ENCODE measurements at places on chromosomes 4 and X.

GRCh38 chr4:27921231-27921630 is 1060.6 kb downstream of the STIM2 start:
- no peak for DNase-seq

GRCh38 chr4:118850488-118851173 is 14.7 kb upstream of the SEC24D start:
- peak; percentile 67 for DNase-seq

DNA sequence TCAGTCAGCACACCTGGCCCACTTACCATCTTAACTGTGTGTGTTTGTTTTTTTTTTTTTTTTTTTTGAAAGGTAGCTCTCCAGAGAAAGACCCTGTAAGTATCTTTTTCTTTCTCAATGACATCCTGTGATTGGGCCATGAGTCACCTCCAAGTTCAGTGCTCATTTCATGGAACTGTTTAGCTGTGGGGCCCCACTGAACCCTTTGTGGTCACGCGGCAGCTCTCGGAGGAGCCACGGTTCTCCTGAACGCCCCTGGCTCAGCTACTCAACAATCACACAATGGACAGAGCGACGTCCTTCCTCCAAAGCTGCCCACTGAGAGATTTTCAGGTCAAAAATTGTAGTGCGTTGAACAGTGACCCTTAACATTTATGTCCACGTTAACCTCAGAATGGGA is 14.2 kb upstream of the IL3RA start:
- DNase-seq, result no peak

DNA sequence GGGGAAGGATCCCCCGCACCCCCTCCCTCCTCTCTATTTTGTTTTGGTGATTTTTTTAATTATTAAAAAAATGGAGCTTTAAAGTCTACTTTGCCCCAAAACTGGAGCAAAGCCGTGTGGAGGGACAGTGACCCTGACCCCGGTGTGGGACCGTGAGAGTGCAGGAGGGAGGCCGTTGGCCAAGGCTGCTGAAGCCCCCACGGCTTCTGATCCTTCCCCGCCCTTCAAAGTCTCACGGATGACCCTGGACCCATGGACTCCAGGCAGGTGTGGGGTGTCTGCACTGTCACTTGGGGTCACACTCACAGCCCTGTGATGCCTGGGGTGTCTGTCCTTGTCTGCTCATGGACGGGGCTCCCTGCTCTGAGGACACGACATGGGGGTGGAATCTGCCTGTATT is 133.3 kb downstream of the CPZ start:
- no peak for DNase-seq

- DNase-seq, result no peak
Observed at GRCh38 chr4:107153228-107153627, 117.1 kb upstream of the DKK2 start.

DNA sequence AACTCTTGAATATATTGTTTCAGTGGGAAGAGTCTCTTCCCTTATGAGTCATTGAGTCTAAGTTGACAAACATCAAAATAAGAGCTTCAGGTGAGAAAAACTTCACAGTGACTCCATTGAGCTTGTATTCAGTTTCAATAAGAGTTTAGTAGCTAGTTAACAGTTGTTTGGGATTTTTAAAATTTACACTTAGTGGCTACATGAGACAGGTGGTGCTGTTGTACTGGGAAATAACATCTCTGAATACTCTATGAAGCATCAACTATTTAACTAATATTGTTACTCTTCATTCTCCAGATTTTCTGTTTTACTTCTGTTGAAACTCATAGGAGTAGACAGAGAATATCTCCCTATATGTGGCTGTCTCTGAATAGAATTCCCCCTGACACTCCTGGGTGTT is 1609.1 kb downstream of the C4orf33 start:
- DNase-seq, result no peak

DNA sequence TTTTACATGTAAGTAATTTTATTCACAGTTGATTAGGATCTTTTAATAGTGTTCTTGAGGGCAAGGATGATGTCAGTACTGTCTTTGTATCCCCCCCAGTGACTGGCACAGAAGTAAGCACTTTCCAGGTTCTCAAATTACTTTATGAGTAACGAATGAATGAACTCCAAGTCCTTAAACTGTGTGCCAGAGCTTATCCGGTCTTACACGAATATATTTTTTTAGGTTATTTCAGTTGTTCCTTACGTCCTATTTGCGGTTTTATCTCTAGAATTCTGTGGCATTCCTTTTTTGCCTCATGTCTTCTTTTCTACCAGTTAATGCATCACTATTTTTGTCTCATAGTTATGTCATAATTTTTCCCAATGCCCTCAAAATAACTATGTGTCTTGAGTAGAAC is 106.9 kb upstream of the MID1IP1 start:
- DNase-seq, result no peak

DNA sequence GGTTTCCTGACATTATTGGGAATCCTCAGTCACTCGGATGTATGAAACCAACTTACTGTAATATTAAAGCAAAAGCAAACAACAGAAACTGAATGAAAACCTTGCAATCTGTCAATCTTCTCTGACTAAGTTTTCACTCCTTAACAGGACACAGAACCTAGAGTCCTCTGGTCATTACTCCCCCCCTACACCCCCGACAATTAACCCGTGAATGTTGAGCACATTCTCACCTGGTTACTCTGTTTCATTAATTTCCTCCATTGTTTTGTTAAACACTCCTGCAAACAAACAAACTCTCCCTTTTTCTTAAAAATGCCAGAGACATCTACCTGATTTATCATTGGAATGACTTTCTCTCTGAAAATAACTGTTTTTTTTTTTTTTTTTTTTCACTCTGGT is 469.0 kb upstream of the PRKX start:
- DNase-seq, result no peak

DNA sequence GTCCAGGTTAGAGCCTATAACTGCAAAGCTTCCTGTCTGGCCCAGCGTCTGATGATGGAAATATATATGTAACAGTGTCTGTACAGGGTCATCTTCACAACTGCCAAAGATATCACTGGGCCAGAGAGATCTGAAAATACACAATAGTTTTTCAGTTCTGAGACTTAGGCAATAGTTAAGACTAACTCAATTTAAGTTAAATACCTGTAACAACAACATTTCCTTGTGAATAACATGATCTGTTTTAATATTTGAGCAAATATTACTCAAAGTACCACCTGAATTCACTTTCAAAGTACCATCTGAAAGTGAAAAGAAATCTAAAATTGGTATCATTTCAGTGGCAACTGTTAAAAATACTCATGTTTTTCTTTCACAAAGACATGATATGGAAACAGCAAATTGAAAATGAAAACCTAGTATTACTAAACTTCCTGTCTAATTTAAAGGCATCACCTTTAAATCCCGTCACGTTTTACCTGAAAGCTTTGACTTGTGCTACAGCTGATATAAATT is 9.6 kb downstream of the ZAR1 start:
- DNase-seq, result no peak

- no peak for DNase-seq
Observed at GRCh38 chr4:16669036-16669435, 229.4 kb downstream of the LDB2 start.

- DNase-seq, result no peak
Observed at GRCh38 chr4:83440148-83440814, 15.3 kb downstream of the HELQ start.

- DNase-seq, result no peak
Observed at GRCh38 chr4:155708782-155709181, 42.1 kb downstream of the GUCY1A1 start.

DNA sequence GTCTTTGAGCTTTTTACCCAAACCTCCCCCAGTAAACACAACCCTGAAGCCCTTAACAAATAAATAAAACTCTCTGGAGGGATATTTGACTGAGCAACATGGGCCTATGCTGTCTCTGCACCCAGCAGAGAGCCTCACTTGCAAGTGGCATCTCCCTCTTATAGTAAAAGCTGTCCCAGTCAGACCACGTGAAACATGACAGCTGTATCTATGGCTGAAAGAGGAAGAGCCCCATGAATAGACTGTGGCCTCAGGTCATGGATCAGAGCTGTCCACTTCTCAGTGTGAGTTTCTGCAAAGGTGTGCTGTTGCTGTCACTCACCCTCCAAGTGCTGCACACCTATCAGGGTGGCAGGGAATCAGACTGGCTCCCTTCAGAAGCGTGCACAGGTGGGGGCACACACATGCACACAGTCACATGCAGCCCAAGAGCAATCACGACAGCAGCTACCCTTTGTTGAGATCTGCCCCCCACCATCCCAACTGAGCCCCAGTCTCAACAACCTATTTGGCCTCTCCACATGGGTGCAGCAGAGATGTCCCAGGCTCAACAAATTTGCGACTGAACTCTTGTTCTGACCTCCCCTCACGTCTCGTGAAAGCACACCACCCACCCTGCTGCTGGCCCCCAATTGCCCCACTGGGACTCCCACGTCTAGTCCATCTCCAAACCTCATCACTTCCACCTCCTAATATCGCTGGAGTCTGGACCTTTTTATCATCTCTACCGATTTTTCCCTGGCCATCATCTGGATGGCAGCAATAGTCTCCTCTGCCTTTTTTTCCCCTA is 45.6 kb downstream of the NAT8L start:
- DNase-seq, result no peak

DNA sequence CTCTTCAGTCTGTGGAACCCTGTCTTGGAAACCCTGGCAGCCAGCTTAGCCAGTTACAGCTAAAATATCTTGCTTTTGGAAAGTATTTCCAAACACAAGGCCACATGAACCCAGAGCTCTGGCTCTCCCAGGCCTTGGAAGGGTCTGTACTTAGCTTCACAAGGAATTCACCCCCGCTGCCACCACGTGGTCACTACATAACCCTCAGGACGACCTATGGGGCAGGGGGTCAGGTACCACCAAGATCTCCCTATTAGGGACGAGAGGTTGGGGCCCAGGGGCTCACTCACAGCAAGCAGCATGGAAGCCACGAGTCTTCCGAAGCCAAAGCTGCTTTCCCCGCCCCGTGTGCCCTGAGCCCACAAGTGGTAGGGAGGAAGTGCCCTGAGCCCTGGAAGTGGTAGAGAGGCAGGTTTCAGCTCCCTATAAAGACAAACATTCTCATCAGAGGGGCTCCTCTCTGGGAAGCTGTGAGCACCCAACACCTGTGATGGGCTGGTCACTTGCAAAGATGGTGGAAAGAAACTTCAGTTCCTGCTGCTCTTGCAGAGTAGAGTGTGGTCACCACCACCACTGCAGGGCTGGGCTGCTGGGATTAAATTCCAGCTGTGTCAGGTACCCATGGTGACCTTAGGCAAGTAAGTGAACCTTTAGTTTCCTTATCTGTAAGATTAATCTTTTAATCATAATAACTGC is 4.7 kb upstream of the JAKMIP1 start:
- no peak for DNase-seq

- DNase-seq, result no peak
Observed at GRCh38 chr4:10144966-10145365, 28.4 kb upstream of the WDR1 start.

GRCh38 chr4:68368691-68369131 is 18.8 kb upstream of the YTHDC1 start:
- no peak for DNase-seq

DNA sequence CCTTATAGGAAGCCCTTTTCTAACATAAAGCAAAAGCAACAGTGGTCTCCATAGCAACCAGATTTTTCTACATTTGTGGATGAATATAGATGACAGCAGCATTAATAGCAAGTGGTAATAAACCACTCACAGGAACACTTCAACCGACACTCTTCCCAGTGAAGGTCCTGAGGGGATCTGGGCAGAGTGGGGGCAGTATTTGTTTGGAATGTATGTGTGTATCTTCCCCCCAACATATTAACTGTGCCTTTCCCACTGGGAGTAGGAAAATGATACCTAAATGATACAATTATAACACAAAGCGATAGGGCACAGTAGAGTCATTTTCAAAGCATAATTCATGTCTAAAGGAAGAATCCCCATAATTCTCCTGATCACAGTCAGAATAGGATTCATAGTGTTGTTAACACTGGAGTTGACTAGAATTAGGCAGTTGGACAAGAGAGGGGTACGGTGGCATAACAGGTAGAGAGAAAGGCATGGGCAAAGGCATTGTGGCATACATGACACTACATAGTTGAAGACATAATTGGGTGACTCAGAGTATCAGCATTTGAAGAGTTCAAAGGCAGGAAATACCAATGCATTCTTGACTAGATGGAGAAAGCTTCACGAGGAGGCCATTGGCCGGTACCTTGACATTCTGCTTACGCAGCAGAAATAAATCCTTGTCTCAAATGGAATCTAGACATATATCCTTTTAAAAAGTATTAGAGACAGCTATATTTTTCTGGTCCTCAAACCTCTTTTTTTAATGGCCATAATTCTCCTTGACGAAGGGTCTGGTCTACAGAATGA is 15.2 kb downstream of the CAPN6 start:
- DNase-seq, result no peak

GRCh38 chrX:100674705-100675104 is 30.7 kb downstream of the SRPX2 start:
- DNase-seq, result no peak

GRCh38 chr4:15234856-15235126 is 193.0 kb upstream of the C1QTNF7 start:
- no peak for DNase-seq

DNA sequence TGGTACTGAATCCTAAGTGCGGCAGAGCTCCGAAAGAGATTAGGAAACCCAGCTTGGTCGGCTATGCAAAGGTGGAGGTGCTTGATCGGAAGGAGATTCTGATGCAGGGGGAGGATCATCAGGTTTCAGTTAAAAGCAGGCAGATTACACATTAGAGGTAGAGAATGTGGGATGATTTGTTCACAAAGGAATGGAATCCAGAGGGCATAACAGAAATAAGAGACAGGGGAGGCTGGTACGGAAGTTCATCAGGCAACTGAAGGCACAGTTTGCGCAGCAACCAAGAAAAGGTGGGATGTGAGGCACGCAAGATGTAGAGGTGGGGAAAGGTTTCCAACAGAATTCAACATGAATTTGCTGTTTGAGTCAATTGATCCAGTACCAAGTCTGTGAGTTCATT is 424 bp upstream of the ZNF330 start:
- DNase-seq, result no peak

DNA sequence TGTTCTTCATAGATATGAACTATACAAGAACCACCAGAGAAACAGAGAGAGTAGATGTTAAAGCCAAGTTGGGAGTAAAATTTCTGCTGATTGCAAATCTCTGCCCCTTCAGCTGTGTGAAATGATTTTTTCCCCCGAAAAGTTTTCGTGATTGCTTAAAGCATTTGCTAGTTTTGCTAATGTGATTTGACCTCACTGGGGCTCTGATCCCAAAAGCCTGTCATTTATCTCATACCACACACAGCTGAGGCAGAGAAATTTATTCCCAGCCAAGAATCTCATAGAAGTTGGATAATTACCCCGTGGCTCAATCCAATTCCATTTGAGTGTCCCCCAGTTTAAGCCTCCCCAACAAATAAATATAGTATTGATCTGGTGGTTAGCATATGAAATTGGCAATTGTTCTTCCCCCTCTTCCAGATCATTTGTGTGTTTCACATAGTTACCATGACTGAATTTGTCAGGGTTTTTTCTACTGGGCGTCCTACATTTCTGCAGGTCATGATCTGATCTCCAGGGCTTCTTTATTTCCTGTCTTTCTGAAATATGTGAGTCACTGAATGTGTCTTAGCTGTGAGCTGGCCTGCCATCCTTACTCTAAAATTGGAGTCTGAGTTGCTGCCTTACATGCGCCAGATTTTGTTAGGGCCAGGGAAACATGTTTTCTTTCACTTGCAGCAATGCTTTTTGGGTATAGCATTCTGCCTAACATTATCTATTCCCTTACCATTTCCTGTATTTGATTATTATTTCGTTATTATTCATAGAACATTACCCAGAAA is 167.5 kb upstream of the FRMPD4 start:
- no peak for DNase-seq

GRCh38 chrX:68978655-68979054 is 149.8 kb downstream of the EFNB1 start:
- no peak for DNase-seq

- DNase-seq, result no peak
Observed at GRCh38 chr4:99852199-99852749, 35.6 kb downstream of the DAPP1 start.
